ENCODE measurements at places on chromosomes 7 and 10.

DNA sequence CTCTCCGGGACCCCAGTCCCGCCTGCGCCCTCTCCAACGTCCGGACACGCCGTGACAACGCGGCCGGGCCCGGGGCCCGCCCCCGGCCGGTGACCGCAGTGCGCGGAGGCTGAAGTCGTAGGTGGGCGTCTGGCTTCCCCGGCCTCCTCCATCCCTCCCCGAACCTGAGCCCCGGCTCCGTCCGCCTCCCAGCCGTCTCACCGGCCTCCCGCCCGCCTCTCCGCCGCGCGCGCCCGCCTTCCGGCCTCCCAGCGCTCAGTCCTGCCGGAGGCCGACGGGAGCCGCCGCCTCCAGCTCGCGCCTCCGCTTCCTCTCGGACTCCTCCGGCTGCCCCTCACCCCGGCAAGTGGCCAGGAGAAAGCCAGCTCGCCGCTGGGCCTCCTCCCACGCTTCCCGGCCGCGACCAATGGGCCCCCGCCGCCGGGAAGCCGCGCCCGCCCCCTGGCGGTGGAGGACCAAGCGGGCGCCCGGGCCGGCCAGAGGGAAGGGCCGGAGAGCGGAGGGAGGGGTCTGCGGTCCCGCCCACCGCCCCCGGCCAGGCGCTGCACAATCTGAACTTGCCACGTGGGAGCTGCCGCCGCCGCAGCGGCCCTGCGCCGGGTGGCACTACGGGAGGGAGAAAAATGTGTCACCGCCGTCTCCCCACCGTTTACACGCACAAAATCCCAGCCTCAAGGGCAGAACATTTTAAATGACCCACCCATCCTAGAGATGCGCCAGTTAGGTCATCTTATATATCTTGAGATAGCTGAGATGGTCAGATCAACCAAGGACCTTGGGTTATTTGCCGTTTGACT lies at the start of gene FAM3C:
Gene FAM3C, minus strand, starts transcription at position 348 of the 797 bp plus-strand sequence. CDS start 13,339 bp downstream, outside the sequence.
- DNase-seq: peak; percentile 77

DNA sequence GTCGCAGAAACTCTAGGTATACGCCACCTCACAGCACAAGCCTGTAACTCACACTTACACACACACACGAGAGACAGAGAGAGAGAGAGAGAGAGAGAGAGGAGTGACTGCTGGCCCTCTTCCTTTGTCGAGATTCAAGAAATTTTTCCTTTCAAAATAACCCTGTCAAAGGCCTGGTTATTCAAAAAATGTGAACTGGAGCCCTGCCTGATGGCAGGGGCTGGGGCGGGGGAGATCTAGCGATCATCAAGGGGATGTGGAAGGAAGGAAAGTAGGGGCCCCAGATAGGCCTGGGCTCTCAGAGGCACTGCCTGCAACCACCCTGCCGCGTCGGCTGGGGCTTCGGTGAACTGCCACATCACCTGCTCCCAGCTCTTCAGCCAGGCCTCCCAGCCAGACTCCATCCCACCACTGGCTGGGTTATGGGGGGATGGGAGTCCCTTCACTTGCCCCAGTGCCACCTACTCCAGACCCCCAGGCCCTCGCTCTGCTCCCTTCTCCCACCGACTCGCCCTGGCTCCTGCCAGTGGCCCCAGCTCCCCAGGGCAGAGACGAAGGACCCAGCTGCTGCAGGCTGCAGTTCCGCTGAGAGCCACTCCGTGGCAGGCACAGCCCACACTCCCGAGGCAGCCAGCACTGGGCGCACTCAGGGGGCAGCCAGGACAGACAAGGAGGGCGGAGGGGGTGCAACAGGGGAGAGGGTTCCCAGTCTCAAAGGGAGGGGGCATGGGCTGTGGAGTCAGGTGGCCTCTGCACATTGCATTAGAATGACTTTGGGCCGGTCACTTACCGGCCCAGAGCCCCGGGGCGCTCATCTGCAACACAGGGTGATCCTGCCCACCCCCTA lies 15.3 kb downstream of the KCNH2 start:
- DNase-seq: no peak

DNA sequence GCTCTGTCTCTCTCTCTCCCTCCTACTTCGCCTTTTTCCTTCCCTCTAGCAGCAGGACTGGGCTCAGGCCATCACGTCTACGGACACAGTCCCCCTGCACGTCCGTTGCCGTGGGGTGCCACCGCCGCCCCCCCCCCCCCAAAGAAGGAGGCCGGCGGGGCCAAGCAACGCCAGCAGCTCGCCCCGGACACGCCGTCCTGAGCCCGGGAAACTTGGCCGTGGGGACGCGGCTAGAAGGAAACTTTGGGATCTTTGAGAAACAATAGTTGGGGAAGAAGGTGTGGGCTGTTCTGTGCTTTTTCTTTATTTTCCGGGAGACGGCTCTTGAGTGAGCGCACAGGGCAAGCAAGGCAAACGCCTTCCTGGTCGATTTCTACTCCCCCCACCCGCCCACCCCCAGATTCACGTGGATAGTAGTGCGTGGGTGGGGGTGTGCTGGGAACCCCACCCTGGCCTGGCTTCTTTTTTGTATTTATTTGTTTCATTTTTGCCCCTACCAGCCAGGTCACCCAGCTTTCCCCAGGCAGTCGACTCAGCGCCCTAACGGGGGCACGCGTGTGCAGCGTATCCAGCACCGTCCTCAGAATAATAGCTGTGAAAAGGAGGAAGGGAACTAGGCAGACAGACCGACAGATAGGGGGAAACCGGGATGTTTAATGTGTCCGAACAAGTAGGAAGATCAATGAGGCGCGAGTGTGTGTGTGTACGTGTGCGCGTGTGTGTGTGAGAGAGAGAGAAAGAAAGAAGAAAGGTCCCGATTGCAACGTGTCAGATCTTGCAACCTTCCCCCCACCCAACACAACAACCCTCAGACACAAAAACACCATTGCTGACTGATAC lies 1.4 kb downstream of the MXI1 start:
- no peak for DNase-seq

- no peak for DNase-seq
Measured at GRCh38 chr7:105011141-105011830, 2.7 kb upstream of the KMT2E start.

DNA sequence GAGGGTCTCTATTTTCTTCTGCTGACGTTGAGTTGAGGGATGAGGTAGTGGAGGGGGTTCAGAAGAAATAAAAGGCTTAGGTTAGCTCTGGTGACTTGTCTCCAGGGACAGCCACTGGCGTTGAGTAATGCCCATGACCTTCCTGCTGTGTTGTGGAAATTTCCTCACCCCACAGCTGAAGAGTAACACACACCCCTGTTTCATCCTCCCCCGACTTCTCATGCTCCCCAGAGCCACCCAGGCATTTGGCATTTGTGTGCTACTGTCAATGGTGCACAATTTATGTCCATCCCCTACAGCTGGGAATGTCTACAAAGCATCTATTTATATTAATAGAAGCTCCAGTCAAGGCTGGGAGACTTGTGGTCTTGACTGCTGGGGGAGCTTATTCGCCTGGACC lies 4.7 kb upstream of the TMEM72 start:
- no peak for DNase-seq

DNA sequence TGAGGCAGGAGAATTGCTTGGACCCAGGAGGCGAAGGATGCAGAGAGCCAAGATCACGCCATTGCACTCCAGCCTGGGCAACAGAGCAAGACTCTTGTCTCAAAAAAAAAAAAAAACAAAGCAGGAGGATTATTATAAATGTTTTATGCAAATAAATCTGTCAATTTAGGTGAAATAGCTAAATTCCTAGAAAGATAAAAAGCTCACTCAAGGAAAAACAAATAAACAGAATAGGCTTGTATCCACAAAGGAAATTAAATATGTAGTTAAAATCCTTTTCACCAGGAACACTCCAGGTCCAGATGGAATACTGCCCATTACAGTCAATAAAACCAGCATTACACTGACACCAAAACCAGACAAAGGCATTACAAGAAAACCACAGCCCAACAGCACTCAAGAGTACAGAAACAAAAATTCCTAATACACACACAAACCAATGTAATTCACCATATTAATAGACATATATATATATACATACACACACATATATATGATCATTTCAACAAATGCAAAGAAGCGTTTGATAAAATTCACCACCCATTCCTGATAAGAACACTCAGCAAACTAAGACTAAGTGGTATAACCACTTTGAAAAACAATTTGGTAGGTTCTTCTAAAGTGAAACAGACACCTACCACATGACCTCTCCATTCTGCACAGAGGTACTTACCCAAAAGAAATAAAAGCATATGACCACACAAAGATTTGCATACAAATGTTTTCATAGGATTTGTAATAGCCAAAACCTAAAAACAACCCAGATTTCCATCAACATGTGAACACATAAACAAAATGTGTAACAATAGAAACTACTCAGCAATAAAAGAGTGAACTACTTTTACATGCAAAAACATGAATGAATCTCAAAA lies 38.8 kb downstream of the ABI1 start:
- no peak for DNase-seq

- no peak for DNase-seq
Measured at GRCh38 chr7:30268586-30268985, 15.8 kb upstream of the ZNRF2 start.

- peak; percentile 4 for DNase-seq
Measured at GRCh38 chr10:121900443-121901174, 27.2 kb downstream of the ATE1 start.

All from NCI-H2081 treated with DMSO at 0.1 percent for 48 hours (cell line).